Testis (tissue), 5 donors: ENCODE measurements at places on chromosomes 3 and 15. TPM values are rescaled to one million over a fixed set of nuclear protein-coding genes. Genes with fewer than 3 reads are reported as not detected.
A peak's percentile ranks its signal among the peaks of the same experiment; 100 is the strongest.

CCDC54 gene
- polyA plus RNA-seq, result 112 TPM

PLCH1 gene
- polyA plus RNA-seq, result 32.1 TPM

GOLGA8S gene
- 15.5 TPM for polyA plus RNA-seq

WDR93 gene
- 31.9 TPM for polyA plus RNA-seq

KIF23 gene
- 28.4 TPM for polyA plus RNA-seq

PYGO1 gene
- 5.4 TPM for polyA plus RNA-seq

MAGEL2 gene
- polyA plus RNA-seq, result 5.8 TPM

DNA sequence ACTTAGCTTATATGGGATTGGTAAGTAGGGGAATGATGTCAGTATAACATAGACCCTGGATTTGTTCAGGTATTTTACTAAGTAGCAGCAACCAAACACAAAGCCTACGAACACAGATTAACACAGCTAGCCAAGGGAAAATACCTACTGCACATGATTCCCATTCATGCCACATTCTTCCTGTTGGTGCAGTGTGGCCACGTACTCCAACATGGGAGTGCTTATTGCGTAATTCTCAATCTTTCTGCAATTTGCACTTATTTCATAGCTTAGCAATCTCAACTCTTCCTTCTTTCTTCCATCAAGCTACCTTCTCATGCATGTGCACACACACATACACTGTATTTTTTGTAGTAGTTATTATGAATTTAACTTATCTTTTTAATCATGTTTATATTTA, 186.8 kb downstream of the IL5RA start:
- no peak overlapping the region for H3K4me3 ChIP-seq
- H3K36me3 ChIP-seq, result no peaks in the 10 kb centered on the region
- no peaks in the 10 kb centered on the region for H3K4me1 ChIP-seq
- H3K27me3 ChIP-seq, result no peaks in the 10 kb centered on the region
- DNase-seq, result no peak

DNA sequence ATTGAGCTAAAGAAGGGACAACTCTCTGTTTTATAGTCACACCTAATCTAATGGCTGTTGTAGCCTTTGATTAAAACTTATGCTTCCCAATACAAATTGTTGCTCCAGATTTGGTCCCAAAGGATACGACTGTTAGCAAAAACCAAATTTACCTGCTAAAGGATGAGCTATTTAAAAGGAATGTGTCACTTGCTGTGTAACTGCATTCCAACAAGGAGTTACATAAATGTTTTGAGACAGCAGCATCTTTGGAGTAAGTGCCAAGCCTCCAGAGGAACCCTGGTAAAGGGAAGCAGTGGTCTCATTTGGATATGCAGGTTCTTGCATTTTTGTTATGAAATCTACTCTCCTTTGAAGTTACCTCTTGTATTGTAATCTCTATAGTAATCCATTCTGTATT, 233.3 kb downstream of the THSD4 start:
- H3K4me1 ChIP-seq, result peaks cover 3% of the 10 kb centered on the region
- no peak overlapping the region for H3K4me3 ChIP-seq
- H3K27me3 ChIP-seq, result no peaks in the 10 kb centered on the region
- no peak overlapping the region for H3K27ac ChIP-seq

DNA sequence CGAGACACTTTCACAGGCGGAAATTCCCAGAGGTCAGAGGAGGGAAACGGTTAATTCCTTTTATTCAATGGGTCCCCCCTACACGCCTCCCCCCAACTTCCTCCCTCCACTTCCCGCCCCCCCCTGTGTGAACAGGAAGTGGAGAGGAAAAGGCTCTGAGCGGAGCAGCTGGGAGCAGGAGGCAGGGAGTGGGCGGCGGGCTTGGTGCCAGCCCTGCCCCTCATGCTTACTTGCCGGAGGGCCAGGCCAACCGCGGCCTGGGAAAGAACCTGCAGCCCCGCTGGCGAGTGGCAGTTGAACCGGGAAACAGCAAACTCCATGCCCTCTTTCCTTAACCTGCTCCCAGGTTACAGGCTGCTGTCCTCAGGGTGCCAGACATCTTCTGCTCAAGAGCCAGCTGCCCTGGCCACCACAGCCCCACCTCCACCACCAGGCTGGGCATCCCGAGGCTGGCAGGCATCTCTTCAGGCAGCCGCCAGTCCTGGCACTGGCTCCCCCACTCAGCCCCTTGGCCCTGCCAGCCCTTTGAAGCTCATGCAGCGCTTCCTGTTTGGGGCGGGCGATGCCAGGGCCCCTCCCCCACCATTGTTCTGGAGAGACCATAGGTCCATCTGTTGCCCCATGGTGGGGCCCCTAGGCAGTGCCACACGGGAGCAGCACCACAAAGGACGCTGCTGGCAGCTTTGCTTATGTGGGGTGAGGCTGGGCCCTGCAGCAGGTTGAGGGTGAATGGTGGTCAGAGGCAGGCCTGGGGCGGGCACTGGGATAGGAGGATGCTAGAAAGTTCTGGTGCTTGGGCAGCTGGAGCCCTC, 12.9 kb downstream of the VPS18 start:
- H3K36me3 ChIP-seq, result no peaks in the 10 kb centered on the region
- peak overlapping the region; percentile 50 for H3K4me3 ChIP-seq
- H3K27ac ChIP-seq, result no peak overlapping the region

- H3K4me1 ChIP-seq, result no peaks in the 10 kb centered on the region
- no peak overlapping the region for H3K27ac ChIP-seq
- no peaks in the 10 kb centered on the region for H3K36me3 ChIP-seq
- H3K27me3 ChIP-seq, result no peaks in the 10 kb centered on the region
- DNase-seq, result no peak
Measured at GRCh38 chr3:76097589-76097969, 312.2 kb upstream of the ZNF717 start.

GRCh38 chr15:26537663-26538062, 235.2 kb downstream of the GABRB3 start:
- H3K27ac ChIP-seq, result no peak overlapping the region
- no peak for DNase-seq
- no peaks in the 10 kb centered on the region for H3K4me1 ChIP-seq
- no peaks in the 10 kb centered on the region for H3K36me3 ChIP-seq

GRCh38 chr3:40968666-40969065, 230.6 kb upstream of the CTNNB1 start:
- no peak for DNase-seq
- peaks cover 12% of the 10 kb centered on the region for H3K4me1 ChIP-seq
- no peaks in the 10 kb centered on the region for H3K36me3 ChIP-seq
- no peaks in the 10 kb centered on the region for H3K27me3 ChIP-seq
- no peak overlapping the region for H3K27ac ChIP-seq

GRCh38 chr3:105334138-105334882, 32.4 kb upstream of the ALCAM start:
- no peaks in the 10 kb centered on the region for H3K4me1 ChIP-seq
- H3K36me3 ChIP-seq, result no peaks in the 10 kb centered on the region
- no peak for DNase-seq
- H3K27me3 ChIP-seq, result no peaks in the 10 kb centered on the region
- H3K4me3 ChIP-seq, result no peak overlapping the region

GRCh38 chr15:43134157-43134635, 810 bp downstream of the TMEM62 start:
- H3K36me3 ChIP-seq, result no peaks in the 10 kb centered on the region
- peak overlapping the region; percentile 60 for H3K27ac ChIP-seq
- no peaks in the 10 kb centered on the region for H3K4me1 ChIP-seq
- DNase-seq, result no peak

GRCh38 chr3:196272826-196273225, 14.7 kb downstream of the PCYT1A start:
- H3K4me3 ChIP-seq, result no peak overlapping the region
- H3K36me3 ChIP-seq, result no peaks in the 10 kb centered on the region
- H3K27ac ChIP-seq, result no peak overlapping the region
- DNase-seq, result no peak
- H3K27me3 ChIP-seq, result no peaks in the 10 kb centered on the region

DNA sequence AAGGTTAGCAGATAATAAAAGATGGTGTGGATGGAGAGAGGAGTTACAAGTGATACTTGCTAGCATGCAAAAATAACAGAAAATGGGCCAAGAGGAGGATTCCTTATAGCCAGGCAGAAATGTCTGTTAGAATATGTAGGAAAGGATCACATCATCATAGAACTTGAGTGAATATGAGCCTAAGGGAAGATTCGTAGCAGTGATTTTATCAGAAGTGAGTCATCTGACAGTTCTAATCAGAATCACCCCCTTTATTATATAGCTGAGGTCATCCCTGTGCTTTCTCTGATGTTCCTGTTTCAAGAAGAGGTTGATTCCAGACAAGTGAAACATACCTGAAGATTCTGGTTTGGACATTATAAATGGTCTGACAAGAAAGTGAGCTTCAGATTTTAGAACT, 22.9 kb downstream of the EXOG start:
- no peak for DNase-seq
- no peaks in the 10 kb centered on the region for H3K27me3 ChIP-seq
- no peaks in the 10 kb centered on the region for H3K36me3 ChIP-seq
- H3K27ac ChIP-seq, result no peak overlapping the region
- H3K4me1 ChIP-seq, result no peaks in the 10 kb centered on the region
